ENCODE measurements at places on chromosomes 16 and 17.

GRCh38 chr16:3062553-3062952, 2.9 kb upstream of the IL32 start:
- no peak for DNase-seq

DNA sequence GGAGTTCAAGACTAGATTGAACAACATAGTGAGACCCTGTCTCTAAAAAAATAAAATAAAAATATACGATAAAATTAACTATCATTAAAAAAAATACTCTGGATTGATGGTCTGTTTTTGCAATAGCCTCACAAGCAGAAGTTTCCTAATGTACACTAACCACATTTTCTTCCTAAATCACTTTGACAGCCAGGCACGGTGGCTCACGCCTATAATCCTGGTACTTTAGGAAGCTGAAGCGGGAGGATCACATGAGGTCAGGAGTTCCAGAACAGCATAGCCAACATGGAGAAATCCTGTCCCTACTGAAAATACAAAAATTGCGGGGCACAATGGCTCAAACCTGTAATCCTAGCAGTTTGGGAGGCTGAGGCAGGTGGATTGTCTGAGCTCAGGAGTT, 64.7 kb downstream of the HELZ start:
- no peak for DNase-seq

DNA sequence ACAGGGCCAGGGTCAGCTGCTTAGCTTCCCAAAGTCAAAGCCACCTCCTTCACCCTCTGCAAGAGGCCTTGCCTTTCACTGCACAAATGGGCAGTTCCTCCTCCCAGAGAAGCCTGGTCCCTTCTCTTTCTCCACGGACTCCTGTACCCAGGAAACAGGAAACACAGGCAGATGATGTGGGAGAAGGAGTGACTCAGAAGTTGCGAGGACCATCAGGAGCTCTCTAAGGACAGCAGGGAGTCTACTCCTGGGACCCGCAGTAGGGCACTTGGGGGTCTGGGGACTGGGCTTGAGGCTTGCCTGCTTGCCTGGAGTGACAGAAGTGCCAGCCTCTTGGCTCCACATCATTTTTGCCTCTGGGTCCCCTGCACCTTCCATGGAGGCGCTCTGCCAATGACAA, 47.4 kb upstream of the KSR1 start:
- DNase-seq = no peak

- no peak for DNase-seq
Measured at GRCh38 chr17:19269106-19269505, 31.9 kb downstream of the EPN2 start.

DNA sequence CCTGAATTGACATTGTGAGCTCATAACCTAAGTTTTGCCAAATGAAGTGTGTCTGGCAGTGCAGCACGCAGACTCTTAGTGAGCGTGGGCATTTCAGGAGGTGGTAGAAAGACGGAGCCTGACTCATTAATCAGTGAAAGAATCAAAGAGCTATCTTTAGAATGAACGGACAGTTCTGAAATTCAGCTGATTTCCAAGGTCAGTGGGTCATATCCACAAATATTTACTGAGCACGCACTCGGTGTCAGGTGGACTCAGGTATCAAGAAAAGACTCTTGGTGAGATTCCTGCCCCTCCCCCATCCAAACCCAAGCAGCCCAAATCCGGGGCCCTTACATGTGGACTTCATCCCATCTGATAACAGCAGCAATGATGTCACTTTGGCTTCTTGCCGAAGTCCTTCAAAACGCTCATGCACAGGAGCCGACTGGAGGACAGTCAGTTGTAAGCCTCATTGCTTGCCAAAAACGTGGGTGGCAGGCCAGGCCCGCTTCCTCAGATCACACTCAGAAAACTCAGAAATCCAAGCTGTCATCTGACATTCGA, 185.8 kb downstream of the HS3ST3A1 start:
- no peak for DNase-seq

- DNase-seq = no peak
Measured at GRCh38 chr17:83164490-83164889, 85.1 kb downstream of the METRNL start.

DNA sequence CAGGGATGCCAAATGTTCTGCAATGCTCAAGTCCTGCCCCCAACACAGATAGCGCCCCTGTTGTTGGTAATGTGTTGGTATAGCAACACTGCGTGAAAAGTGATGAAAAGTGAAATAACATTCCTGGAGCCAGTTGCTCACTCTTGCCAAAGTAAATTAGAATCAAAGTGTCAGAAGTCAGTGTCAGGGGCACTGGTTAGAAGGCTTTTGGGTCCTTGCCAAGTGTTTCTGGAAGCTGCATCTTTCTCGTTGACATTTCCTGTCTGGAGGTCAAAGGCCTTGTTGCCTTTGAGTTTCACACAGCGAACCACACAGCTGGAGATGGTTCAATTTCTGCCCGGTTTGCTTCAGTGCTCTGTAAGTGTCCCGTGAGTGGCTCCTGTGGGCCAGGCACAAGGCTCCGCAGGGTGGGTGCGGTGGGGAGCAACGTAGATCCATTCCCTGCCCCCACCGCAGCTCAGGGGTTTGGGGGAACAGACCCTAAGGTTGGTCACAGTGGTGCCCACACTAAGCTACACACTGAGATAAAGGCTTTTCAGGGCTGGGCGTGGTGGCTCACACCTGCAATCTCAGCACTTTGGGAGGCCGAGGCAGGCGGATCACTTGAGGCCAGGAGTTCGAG, 3.6 kb upstream of the SLC16A5 start:
- DNase-seq = no peak

GRCh38 chr17:5861246-5861645, 208.9 kb upstream of the WSCD1 start:
- DNase-seq = no peak

DNA sequence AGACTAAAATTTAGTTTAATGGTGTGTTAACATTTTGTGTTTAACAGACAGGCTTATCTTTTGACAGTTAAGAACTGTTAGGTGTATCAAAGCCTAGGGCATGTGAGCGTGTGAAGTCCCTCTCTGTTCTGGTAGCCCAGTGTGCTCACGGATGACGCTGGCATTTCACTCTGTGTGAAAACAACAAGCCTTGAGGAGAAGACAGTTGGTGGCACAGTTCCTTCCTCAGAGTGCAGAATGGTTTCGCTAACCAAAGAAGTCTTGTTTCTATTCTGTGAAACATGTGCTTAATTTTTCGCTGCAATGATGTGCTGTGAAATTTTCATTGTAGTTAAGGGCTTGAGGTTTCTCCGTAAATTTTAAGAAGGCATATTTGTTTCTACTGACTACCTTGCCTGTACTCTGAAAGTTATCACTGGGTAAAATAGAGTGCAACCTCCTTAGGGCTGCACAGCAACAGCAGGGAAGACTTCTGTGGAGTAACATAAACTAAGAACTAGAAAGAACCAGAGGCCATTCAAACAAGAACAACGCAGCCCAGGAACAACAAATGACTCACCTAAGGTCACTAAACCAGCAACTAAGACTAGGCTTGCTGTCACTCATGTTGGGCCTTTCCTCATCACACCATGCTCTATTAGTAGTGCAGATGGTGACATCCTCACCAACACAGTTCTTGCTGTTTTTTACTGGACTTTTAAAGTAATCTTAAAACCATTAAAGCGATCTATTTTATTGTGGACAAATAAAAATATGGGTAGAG, 33.4 kb downstream of the BRD7 start:
- peak; percentile 17 for DNase-seq

GRCh38 chr17:63676584-63676983, 23.3 kb downstream of the LIMD2 start:
- DNase-seq = no peak

DNA sequence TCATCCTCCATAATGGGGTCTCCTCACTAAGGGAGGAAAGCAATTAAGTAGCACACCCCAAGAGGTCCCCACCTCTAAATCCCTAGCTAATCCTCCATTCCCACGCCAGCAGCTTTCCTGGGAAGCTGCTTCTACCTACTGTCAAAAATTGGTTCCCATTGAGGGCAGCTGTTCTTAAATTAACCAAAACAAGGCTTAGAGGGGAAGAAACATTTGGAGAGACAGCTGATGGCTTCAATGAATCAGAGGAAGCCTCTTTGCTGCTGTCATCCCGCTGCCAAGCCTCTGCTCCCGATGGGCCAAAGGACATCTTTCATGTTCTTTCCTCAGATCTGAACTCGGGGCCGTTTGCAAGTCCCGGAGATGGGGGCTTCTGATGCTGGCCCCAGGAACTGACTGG, 26.6 kb downstream of the AIPL1 start:
- DNase-seq = no peak

- no peak for DNase-seq
Measured at GRCh38 chr16:16934660-16935059, 536.1 kb downstream of the XYLT1 start.

DNA sequence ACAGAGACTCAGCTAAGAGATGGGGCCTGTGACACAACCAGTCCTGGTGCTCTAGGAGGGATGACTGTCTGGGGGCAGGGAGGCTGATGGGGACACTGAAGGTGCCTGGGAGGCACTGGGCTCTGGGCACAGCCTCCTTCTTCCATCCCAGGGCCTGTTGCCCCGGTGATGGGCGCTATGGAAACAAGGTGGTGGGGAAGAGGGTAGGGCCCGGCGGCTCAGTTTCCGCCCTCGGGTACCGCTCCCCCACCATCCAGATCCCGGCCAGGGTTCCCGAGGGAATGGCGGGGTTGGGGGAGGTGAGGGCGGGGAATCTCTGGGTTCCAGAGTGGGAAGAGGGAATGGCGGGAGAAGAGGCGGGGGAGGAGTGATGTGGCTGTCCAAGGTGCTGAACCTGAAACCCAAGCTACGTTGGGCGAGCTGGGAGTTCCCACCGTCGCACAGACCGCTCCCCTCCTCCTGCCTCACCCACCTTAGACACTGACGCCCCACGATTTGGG, 981 bp downstream of the KCNH4 start:
- peak; percentile 5 for DNase-seq

DNA sequence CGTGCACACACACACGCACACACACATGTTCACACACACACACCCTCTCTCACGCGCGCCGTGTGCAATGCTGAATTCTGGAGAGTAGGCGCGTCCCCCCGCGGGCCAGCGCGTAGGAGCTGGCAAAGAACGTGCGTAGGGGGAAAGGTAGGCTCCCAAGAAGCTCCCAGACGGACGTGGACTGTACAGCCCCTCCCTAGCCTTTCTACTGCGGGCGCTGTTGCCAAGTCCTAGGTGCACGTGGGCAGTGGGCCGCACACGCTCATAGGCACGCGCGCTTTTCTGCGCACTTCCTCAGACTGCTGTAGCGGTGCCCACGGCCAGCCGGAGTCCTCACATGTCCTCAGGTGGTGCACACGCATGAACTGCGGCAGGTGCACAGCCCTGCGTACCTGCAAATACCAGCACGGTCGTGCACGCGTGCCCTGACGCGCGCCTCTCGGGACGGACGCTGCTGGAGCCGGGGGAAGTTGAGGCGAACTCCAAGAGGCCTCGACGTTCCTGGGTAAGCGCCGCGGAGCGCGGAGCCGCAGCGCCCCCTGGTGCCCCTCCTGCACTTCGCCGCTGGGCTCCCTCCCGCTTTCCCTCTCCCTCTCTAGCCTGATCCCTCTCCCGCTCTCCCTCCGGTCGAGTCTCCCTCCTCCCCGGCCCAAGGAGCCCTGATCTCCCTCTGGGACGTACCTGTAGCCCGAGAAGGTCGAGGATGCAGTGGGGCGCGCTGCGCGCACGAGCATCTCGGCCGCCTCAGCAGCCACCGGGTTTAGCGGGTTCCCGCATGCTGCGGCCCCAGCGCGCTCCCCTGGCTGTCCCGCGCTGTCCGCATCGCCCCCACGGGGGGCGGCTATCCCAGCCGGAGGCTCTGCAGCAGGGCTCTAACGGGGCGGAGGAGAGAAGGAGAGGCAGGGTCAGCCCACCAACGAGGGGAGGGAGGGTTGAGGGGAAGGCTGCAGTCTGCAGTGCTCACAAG, 749 bp downstream of the GRIN2A start:
- DNase-seq = no peak

DNA sequence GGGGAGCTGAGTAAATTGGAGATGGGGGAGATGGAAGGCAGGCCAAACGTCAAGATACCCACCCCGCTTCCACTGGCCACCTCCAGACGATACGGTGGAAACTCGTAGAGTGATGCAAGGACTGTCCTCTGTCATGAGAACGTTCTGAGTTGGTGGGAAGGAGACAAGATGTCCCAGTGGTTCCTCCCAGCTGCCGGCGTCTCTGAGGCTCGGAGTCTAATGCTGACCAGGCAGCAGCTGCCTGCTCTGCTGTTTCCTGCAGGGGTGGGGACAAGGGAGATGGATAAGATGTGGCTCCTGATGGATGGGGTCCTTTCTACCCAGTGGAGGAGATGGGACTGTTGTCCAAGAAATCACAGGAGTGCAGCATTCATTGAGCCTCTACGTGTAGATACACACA, 28.2 kb upstream of the C1QL1 start:
- no peak for DNase-seq

GRCh38 chr17:80850817-80851216, 140.8 kb upstream of the CHMP6 start:
- DNase-seq = no peak

DNA sequence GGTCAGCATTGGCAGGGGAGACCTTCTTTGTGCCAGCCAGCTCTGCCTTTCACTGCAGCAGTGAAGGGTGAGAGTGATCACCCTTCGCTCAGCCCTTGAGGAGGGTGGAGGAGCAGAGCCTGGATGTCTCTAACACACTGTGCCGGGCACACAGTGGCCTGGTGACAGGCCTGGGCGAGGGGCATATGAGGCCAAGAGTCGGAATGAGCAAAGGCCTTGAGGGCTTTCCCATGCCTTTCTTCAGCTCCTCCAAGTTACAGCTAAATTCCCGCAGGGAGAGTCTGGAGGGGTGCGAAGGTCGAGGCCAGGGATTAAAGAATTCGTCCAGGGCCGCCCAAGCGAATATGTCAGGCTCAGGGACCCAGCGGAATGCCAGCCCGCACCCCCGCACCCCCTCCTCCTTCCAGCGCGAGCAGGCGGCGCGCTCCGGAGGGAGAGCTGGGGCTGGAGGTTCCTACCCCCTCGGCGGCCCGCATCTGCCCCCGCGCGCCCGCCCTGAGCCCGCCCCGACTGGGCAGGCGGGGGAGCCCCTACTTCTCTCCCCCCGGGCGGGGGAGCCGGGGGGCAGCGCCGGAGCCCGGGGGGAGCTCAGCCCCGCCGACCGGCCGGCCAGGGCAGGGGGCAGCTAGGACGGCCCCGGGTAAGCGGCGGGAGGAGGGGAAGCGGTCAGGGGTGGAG, at the start of gene RASL10B:
Gene RASL10B (plus strand): TSS at position 401 of the 678 bp plus-strand sequence. CDS start 3,546 bp downstream, outside the sequence.
- DNase-seq = peak; percentile 44

DNA sequence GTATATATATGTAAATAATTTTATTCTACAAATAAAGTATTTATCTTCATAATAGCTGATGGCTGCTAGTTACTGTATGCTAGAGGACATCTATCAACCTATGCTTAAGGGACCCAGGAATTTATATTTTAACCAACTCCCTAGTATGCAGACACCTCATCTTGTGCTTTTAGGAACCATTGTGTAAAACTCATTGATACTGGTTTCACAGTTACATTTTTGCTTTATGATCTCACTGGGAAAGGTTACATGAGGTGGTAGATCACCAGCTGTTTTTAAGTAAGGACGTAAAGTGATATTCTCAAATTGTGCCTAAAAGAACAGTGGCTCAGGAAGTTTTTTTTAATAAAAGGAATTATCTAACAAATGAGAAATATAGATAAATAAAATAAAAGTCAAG, 56.4 kb downstream of the VMP1 start:
- no peak for DNase-seq

GRCh38 chr17:50582741-50583140, 22.2 kb downstream of the CACNA1G start:
- no peak for DNase-seq

- no peak for DNase-seq
Measured at GRCh38 chr16:55481023-55481422, 2.0 kb downstream of the MMP2 start.

- no peak for DNase-seq
Measured at GRCh38 chr17:42878123-42878880, 22.3 kb upstream of the G6PC1 start.

Data from stimulated activated naive CD4-positive, alpha-beta T cell treated with Interleukin-2 at 50 U/mL for 16 hours (primary cell).